Sigmoid colon (tissue), 7 donors: ENCODE measurements at places on chromosomes 13 and 19. TPM values are rescaled to one million over a fixed set of nuclear protein-coding genes. Genes with fewer than 3 reads are reported as not detected.
A peak's percentile ranks its signal among the peaks of the same experiment; 100 is the strongest.

GRCh38 chr13:67224148-67224846, 5.8 kb downstream of the PCDH9 start:
- DNase-seq: peak; percentile 92

DNA sequence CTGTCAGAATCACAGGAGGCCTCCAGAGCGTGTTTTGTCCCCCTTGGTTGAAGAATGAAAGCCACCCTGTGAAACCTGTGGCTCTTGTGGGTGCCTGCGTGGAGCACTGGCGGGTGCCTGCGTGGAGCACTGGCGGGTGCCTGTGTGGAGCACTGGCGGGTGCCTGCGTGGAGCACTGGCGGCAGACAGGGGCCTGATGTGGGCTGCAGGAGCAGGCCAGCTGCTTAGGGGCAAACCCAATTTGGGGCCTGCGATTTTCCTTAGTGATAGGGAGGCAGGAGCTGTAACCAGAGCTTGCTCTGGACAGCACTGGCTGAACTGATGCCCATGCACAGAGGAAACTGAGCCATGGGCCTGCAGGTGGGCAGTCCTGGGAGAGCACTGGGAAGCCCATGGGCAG, 24.3 kb downstream of the ARHGEF7 start:
- no peak for DNase-seq

DNA sequence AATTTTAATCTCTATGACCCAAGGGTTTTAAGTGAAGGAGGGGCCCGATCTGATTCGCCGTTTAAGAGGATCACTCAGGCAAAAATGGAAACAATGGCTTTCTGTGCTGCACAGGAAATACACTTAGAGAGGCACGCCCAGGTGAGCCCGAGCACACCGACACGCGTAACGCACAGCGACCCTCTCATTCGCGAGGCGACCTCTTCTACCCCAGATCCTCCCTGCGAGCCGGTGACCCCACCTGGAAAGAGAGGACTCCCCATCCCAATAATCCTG, 216 bp downstream of the SH2D3A start:
- no peak for DNase-seq

DNA sequence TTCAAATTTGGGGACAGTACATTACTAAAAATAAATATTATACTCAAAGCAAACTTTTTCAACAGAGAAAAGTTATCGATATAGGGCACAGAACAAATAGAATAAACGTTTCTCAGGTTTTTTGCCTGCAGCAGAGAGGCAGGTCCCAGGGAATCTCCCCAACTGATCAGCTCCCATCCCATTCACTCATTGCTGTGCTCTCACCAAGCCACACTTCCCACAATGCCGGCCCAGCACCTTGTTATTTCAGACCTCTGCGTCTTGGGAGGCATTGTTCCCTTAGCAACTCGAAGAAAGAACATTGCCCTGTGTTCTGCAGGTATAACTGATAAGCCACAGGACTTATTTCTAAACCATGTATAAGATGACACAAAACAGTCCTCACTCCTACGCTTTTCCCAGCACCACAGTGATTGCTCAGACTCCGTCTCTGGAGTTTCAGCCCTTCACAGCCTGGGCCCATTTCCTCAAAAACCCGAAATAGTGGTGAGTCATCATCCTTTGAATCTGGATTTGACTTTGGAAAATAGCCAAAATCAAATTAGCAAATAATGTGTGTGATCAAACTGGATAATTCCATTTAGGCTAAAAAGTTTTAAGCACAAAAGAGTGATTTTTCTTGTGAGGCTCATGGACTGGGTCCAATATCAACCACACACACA, 100.4 kb downstream of the DCLK1 start:
- no peak for DNase-seq

DNA sequence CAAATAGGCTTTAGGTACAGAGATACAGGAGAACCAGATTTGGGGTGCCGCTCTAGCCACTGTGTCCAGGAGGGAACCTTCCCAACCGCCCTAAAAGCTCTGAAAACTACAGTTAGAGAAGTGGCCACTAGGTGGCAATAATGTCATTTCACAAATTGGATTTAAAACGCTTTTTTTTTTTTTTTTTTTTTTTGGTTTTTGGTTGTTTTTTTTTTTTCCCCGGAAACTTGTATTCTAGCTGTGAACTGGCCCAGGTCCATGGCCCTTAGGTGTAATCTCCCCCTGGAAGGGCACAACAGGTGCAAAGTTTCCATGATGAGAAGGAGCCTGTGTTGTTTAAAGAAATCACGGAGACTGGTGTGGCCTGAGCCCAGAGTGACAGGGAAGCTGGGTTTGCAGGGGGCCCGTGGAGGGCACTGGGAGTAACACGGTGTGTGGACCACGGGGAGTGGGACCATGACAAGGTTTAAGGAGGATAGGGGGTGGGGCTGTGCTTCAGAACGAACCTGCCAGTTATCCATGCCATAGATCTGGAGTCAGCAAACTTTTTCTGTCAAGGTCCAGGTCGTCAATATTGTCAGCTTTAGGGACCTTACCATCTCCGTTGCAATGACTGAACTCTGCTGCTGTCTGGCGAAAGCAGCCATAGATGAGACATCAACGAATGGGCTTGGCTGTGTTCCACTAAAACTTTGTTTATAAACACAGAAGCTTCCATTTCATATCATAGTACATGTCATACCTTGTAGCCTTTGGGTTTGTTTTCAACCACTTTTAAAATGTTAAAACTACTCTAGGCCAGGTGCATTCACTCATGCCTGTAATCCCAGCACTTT, 10.1 kb downstream of the OR1I1 start:
- peak; percentile 66 for DNase-seq

GRCh38 chr13:37457612-37458011, 141.0 kb downstream of the POSTN start:
- no peak for DNase-seq

DNA sequence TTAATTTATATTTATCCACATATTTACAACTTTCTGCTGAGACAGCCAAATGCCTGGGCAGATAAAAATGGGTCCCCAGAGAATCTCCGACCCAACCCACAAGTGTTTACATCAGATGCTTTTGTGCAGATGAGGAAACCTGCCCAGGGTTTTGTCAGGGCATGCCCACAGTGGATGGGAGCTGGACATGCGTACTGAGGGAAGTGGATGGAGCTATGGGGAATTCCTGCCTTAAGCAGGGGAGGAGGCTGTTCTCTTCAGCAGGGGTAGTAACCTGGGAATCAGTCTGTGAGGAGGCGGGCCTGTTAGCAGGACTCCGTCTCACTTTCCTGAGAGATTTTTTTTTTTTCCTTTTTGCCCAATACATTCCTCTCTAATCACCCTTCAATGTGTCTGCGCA, 122.9 kb downstream of the RFC3 start:
- DNase-seq: no peak

DNA sequence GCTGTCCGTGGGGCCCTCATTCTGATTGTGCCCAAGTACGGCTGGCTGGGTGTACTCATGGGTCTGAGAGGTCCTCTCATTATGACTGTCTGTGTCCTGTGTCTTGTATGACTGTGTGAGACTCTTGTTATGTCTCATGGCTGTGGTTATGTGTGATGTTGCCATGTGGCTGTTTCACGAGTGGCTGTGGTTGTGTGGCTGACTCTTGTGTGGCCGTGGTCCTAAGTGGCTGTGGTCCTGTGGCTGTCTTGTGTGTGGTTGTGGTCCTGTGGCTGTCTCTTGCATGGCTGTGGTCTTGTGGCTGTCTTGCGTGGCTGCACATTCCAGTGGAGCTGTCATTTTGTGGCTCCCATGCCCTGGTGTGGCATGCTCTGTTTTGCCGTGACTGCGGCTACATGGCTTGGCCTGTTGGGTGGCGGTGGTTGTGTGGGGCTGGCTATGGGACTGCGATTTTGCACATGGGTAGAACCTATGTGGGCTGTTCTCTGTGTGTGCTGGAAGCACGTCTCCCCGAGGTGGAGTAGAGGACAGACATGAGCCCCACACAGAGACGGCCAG, 2.5 kb downstream of the LYL1 start:
- no peak for DNase-seq

DNA sequence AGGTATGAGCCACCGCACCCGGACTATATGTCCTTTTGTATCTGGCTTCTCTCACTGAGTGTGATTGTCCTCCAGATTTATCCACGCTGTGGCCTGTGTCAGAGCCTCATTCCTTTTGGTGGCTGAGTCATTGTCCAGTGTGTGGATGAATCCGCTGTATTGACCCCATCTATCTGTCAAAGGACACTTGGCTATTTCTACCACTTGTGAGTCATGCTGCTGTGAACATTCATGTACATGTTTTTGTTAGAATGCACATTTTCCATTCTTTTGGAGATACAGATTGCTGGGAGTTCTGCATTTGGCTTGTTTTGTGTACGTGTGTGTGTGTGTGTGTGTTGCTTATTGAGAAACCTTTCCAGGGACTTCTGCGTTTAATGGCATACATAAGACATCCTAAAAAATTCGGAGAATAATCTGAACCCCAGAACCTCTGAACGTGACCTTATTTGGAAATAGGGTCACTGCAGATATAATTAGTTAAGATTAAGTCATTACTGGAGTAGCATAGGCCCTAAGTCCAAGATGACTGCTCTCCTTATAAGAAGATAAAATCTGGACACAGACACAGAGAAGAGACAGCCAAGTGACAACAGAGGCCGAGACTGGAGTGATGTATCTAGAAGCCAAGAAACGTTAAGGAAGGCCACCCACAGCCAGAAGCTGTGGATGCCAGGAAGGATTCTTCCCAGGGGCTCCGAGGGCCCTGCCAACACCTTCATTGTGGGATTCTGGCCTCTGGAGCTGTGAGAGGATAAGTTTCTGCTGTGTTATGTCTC, 4.9 kb upstream of the GIPC3 start:
- DNase-seq: no peak

GRCh38 chr19:35751839-35752745, 3.7 kb downstream of the LIN37 start:
- peak; percentile 65 for DNase-seq

GRCh38 chr19:53785196-53785889, 38.8 kb downstream of the NLRP12 start:
- DNase-seq: no peak

DNA sequence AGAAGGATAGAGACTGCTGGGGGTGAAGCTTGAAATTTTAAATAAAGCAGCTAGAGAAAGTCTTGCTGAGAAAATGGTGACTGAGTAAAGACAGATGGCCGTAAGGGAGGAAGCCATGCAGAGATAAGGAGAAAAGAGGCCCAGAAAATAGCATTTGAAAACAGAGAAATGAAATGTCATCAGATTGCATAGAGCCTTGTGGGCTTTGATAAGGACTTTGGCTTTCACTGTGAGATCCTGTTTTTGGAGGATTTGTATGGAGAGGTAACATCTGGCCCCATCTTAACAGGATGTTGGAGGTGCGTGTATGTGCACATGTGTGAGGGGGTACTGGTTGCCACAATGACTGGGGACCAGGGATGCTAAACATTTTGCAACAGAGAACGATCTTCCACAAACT, 19.5 kb upstream of the ATP8A2 start:
- no peak for DNase-seq

- no peak for DNase-seq
Measured at GRCh38 chr19:13015361-13016223, 20.3 kb downstream of the NFIX start.

DNA sequence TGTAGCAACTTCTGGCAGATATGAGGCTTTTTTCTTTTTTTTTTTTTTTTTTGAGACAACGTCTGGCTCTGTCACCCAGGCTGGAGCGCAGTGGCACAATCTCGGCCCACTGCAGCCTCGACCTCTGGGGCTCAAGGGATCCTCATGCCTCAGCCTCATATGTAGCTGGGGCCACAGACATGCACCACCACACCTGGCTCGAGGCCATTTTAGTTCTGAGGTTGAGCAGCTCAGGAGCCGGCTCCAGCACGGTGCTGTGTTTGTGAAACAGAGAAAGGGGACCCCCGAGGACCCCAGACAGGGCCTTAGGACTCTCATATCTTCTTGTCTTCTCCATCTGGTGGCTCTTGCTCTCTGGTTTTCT, 3.4 kb upstream of the FLT3LG start:
- no peak for DNase-seq

- no peak for DNase-seq
Measured at GRCh38 chr19:31185261-31185660, 164.0 kb downstream of the TSHZ3 start.

- no peak for DNase-seq
Measured at GRCh38 chr19:33347300-33347699, 26.2 kb upstream of the CEBPG start.

ADPRHL1 gene
- total RNA-seq: 7.8 TPM

TRPC4 gene
- total RNA-seq: 11.5 TPM

CD177 gene
- 0.14 TPM for total RNA-seq

FAM83E gene
- total RNA-seq: not detected

OCEL1 gene
- total RNA-seq: 15.8 TPM

ANGPTL4 gene
- total RNA-seq: 31.6 TPM

GIPR gene
- total RNA-seq: not detected
